DND-41 (cell line): ENCODE measurements at places on chromosomes 11 and 22.

- H3K36me3 ChIP-seq: no peaks in the 10 kb centered on the region
- no peak for DNase-seq
- H3K27ac ChIP-seq: no peak overlapping the region
- H3K27me3 ChIP-seq: no peaks in the 10 kb centered on the region
- no peak overlapping the region for H3K4me3 ChIP-seq
Observed at GRCh38 chr22:19615867-19616581, 91.8 kb upstream of the CLDN5 start.

GRCh38 chr11:21415606-21416005, 746.2 kb downstream of the NELL1 start:
- H3K36me3 ChIP-seq: no peaks in the 10 kb centered on the region
- DNase-seq: no peak
- H3K27ac ChIP-seq: no peak overlapping the region
- no peak overlapping the region for H3K4me3 ChIP-seq
- H3K27me3 ChIP-seq: no peaks in the 10 kb centered on the region

GRCh38 chr11:58494101-58494500, 13.8 kb downstream of the OR5B21 start:
- no peaks in the 10 kb centered on the region for H3K36me3 ChIP-seq
- peaks cover 11% of the 10 kb centered on the region for H3K4me1 ChIP-seq
- no peak for DNase-seq
- no peak overlapping the region for H3K4me3 ChIP-seq
- H3K27me3 ChIP-seq: no peaks in the 10 kb centered on the region

DNA sequence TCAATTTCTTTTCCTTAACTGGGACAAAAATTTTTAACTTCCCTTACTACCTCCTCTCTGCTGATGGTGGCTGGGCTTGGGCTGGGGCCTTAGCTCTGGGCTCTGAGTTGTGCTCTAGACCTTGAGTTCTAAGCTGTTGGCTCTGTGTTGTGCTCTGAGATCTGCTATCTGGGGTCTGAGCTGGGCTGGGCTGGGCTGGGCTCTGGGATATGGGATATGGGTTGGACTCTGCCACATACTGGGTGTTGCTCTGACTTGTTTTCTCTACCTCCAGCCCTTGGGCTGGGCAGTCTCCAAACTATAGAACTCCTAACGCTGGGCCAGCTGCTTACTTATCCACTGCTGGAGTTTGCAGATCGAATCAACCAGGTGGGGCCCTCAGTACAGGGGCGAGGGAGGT, 41.9 kb downstream of the DNHD1 start:
- DNase-seq: no peak
- H3K4me3 ChIP-seq: no peak overlapping the region
- no peaks in the 10 kb centered on the region for H3K4me1 ChIP-seq
- no peaks in the 10 kb centered on the region; the same call in 1 of the 2 replicates for H3K36me3 ChIP-seq

DNA sequence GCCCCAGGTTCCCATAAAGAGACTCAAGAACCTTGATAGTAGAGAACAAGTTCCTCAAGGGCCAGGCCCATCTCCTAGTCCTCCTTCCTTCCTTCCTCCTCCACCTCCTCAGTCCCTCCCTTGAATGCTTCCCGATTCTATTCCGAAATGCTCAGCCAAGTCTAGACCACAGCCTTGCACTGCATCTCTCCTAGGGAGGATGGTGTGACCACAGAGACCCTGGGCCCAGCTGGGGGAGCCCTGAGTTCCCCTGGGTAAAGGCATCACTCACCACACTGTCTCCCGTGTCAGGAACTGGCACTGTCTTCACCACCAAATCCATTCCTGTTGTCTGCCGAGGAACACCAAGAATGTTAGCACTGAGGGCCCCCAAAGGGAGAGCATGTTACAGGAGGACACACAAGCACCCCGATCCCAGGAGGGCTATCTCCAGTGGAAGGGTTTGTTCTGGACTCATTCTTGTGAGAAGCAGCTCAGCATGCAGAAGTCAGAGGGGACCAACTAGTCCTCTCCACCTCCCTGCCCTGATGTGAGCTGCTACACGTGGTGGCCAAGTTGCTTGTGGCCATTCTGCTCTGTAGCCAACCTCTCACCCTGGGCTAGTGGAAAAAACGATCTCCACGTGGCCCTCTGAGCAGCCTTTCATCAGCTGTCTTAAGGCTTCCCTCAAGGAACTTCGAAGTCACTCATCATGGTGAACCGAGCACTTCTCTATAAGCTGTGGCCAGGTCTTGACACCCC, 8.7 kb downstream of the IFT27 start:
- H3K27me3 ChIP-seq: no peaks in the 10 kb centered on the region
- H3K27ac ChIP-seq: no peak overlapping the region
- no peak overlapping the region for H3K4me3 ChIP-seq
- no peaks in the 10 kb centered on the region for H3K4me1 ChIP-seq

GRCh38 chr22:41801886-41802285, 1.4 kb downstream of the CCDC134 start:
- H3K27ac ChIP-seq: peak overlapping the region; percentile 94
- H3K4me3 ChIP-seq: peak overlapping the region; percentile 72; the same call in 1 of the 2 replicates
- no peak for DNase-seq
- no peaks in the 10 kb centered on the region for H3K36me3 ChIP-seq

- no peak for DNase-seq
- H3K36me3 ChIP-seq: no peaks in the 10 kb centered on the region
- H3K4me1 ChIP-seq: peaks cover 8% of the 10 kb centered on the region
- no peak overlapping the region for H3K27ac ChIP-seq
- H3K4me3 ChIP-seq: no peak overlapping the region
Observed at GRCh38 chr22:50633086-50633485, 5.1 kb upstream of the ARSA start.

- H3K36me3 ChIP-seq: no peaks in the 10 kb centered on the region
- no peak for DNase-seq
- peaks cover 7% of the 10 kb centered on the region for H3K27me3 ChIP-seq
- H3K27ac ChIP-seq: no peak overlapping the region
Observed at GRCh38 chr22:47307326-47307725, 544.9 kb downstream of the TBC1D22A start.

GRCh38 chr11:32184723-32185376, 94.0 kb downstream of the RCN1 start:
- no peak overlapping the region for H3K4me3 ChIP-seq
- no peak for DNase-seq
- H3K36me3 ChIP-seq: no peaks in the 10 kb centered on the region
- H3K27ac ChIP-seq: no peak overlapping the region

DNA sequence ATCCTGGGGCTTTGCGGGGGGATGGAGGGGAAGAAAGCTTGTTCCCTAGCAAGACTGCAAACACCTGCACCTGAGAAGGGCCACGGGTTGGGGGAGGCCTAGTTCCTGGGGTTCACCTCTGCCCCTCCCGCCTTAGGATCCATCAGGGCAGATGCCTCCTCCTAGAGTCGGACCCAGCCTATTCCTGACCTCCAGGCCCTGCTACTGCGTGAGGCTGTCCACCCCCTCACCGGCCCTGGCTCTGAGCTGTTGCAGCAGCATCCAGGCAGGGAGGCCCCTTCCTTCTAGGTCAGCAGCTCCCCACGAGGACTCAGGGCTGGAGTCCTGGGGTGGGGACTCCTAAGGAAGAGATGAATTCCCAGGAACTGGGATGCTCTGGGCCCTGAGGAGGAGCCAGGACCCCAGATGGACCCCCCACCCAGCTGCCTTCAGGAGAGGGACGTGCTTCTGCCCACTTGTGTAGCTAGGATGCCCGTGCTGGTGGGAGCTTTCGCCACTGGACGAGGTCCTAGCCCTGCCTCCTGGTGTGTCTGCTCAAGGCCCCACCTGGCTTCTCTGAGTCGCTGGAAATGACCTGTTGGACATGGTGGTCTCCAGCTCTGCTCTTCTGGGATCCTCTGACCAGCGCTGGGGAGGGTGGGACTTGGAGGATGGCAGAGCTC, 10.3 kb downstream of the MRGPRF start:
- DNase-seq: no peak
- H3K27ac ChIP-seq: no peak overlapping the region
- H3K4me1 ChIP-seq: peaks cover 7% of the 10 kb centered on the region; the same call in 1 of the 2 replicates
- H3K36me3 ChIP-seq: no peaks in the 10 kb centered on the region
- no peak overlapping the region for H3K4me3 ChIP-seq

DNA sequence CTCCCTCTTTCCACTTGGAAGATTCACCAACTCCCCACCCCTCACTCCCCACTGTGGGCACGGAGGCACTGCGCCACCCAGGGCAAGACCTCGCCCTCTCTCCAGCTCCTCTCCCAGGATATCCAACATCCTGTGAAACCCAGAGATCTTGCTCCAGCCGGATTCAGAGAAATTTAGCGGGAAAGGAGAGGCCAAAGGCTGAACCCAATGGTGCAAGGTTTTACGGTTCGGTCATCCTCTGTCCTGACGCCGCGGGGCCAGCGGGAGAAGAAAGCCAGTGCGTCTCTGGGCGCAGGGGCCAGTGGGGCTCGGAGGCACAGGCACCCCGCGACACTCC, 397 bp upstream of the CD44 start:
- peak overlapping the region; percentile 87 for H3K27ac ChIP-seq
- no peaks in the 10 kb centered on the region for H3K27me3 ChIP-seq
- peak overlapping the region; percentile 89 for H3K4me3 ChIP-seq
- peaks cover 57% of the 10 kb centered on the region for H3K4me1 ChIP-seq

DNA sequence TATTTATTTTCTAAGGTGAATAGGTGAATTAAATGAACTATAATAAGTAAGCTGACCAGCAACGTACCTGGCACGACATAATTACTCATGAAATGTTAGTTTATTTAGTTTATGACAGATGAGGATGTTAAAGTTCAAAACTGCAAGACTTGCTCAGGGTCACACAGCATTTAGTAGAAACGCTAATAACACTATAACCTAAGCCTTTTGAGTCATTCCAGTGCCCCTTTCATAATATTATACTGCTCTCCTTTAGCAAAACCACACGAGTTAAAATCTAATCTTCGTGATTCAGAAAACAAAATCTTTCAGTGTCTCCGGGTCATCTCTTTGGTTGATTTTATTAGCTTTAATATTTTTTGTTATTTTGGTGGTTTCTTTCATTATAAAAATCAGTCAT, 39.6 kb downstream of the BTBD10 start:
- no peaks in the 10 kb centered on the region for H3K27me3 ChIP-seq
- peaks cover 3% of the 10 kb centered on the region; the same call in 1 of the 2 replicates for H3K36me3 ChIP-seq
- no peak overlapping the region for H3K4me3 ChIP-seq
- DNase-seq: no peak
- H3K4me1 ChIP-seq: no peaks in the 10 kb centered on the region

GRCh38 chr11:118139578-118139977, 13.0 kb downstream of the SCN4B start:
- peaks cover 46% of the 10 kb centered on the region for H3K27me3 ChIP-seq
- H3K36me3 ChIP-seq: no peaks in the 10 kb centered on the region
- H3K4me1 ChIP-seq: no peaks in the 10 kb centered on the region
- no peak overlapping the region for H3K4me3 ChIP-seq

DNA sequence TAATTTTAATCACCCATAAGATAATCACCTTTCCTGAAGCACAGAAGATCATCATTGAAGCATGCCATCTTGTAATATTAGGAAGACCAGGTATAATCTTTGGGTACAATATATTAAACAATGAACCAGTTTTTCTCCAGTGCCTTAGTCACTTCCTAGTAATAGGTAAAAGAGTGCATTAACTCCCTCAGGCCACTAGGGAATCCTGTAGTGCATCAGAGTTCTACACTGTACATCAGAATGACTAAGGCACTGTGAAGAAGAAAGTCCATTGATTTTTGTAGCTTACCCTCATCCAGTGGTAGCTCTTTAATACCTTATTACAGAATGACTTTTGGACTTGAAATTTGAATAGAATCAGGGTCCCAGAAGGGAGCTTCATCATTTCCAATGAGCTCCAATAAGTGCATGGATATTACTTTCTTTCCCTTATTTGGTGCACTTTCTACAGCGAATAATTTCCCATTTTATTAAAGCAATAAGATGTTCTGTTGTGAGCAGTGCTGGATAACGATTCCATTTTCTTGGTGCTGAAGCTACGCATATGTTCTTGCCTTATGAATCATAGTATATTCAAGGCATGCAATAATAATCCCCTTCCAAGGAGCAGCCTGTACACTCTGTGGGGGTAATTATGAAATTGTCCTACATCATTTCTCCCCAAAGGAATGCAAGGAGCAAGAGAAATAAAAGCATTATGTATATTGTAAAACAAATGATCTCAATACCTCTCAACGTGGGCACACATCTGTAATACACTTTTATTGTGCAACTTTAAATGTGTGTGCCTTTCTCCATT, 4.7 kb downstream of the C11orf87 start:
- no peak for DNase-seq
- H3K4me3 ChIP-seq: no peak overlapping the region
- H3K4me1 ChIP-seq: no peaks in the 10 kb centered on the region
- no peaks in the 10 kb centered on the region for H3K27me3 ChIP-seq
- H3K36me3 ChIP-seq: no peaks in the 10 kb centered on the region

- H3K4me1 ChIP-seq: no peaks in the 10 kb centered on the region
- DNase-seq: no peak
- no peaks in the 10 kb centered on the region for H3K36me3 ChIP-seq
- no peak overlapping the region for H3K27ac ChIP-seq
- no peak overlapping the region for H3K4me3 ChIP-seq
- H3K27me3 ChIP-seq: no peaks in the 10 kb centered on the region
Observed at GRCh38 chr11:99545616-99546015, 524.9 kb downstream of the CNTN5 start.

- no peaks in the 10 kb centered on the region for H3K27me3 ChIP-seq
- H3K4me3 ChIP-seq: no peak overlapping the region
- H3K4me1 ChIP-seq: peaks cover 22% of the 10 kb centered on the region
- H3K27ac ChIP-seq: no peak overlapping the region
- DNase-seq: no peak
Observed at GRCh38 chr11:67117672-67118180, 1.3 kb upstream of the KDM2A start.

DNA sequence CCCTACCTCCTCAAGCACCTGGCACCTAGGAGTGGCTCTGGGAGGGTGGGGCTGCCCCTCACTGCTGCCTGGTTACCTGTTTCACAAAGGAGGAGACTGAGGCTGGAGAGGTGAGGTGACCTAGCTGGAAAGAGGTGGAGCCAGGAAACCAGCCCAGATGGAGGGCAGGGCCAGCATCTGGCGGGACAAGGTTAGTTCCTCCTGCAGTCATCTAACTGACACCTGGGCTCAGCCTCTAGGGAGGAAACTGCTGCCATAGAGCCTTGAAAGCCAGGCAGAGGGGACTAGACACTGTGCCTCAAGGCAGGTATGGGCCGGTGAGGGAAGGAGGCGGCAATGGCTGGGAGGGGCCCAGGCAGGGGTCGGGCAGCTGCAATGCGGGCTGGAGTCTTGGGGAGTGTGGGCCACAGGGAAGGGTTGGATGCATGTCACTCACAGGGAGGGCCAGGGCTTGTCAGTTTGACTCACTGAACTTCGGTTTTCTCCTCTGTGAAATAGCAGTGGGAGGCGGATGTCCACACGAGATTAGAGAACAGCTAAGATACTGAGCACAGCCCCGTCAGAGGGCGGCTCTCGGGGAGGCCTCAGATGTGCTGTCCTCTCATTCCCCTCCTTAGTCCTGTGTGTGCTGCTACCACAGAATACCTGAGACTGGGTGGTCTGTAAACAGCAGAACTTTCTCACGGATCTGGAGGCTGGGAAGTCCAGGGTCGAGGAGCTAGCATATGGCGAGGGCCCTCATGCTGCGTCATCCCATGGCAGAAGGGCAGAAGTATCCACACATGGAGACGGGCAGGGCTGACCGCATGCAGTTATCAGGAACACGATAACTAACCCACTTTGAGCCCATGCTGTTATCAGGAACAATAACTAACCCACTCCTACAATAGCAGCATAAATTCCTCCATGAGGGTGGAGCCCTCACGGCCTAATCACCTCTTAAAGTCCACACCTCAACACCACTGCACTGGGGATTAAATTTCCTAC, 16.1 kb downstream of the MGAT3 start:
- no peak overlapping the region for H3K4me3 ChIP-seq
- peaks cover 3% of the 10 kb centered on the region for H3K27me3 ChIP-seq
- no peaks in the 10 kb centered on the region; the same call in 1 of the 2 replicates for H3K4me1 ChIP-seq
- no peaks in the 10 kb centered on the region for H3K36me3 ChIP-seq
- DNase-seq: no peak
